ENCODE measurements at places on chromosomes 5 and 9.

GRCh38 chr9:94142353-94142752, 58.1 kb downstream of the PTPDC1 start:
- no peak for DNase-seq

DNA sequence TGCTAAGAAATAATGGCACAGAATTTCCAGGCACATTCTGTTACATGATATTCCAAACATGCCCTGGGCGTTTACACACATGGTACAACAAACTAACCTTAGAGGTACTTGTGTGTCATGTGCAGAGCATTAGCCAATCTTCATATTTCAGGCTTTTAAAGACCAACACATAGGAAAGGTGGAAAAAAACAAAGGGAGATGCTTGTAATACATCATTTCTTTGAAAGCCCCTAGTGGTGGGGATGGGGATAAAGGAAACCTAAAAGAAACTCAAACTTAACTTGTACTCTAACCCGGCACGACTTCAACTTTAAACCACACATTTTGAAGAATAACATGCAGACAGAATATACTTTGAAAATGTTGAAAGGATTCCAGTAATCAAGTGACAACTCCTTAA, 133.6 kb downstream of the PTPRD start:
- DNase-seq = no peak

DNA sequence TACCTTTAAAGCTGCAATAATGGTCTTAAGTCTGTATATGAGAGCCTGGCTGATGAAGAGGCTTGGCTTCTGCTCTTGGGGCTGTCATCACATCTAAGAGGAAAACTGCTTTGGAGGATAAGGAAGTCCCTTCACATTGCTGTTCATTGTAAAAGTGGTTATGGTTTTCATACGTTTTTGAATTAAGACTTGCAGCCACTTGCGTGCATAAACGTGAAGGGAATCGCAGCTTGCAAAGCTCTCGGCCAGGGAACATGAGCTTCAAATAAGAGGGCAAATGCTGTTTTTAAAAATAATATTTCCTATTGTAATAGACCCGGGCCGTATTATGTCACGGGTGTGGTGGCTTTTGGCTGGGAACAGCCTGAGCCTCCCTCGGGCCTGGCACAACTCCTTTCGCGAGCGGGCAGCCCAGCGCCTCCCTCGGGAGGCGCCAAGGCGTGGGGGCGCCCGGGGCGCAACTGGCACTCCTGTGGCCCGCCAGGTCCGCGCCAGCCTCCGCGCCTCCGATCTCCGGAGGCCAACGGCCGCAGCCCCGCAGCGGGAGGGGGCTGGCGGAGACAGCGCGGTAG, 538 bp upstream of the ARHGEF28 start:
- DNase-seq = no peak

GRCh38 chr5:2135354-2135753, 252.6 kb upstream of the IRX4 start:
- no peak for DNase-seq

DNA sequence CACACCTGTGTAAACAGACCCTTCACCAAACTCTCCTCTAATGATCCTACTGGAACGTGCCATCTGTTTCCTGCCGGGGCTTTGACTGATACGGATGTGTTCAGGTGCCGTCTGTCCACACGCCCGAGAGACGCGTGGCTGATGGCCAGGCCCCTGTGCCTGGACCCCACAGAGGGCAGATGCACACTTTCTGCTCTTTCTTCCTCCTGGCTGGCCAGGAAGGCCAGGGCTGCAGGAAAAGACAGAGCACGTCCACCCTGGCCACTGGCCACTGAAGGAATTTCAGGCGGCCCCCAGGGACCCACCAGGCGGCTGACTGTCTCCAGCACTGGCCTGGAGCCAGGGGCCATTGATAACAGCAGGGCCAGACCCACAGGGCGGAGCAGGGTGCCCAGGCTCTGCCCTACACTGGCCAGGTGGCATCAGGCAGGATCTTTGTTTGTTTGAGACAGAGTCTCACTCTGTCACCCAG, 3.6 kb upstream of the ENG start:
- no peak for DNase-seq

GRCh38 chr5:134857401-134857800, 11.6 kb downstream of the C5orf24 start:
- DNase-seq = no peak

GRCh38 chr5:127322403-127322802, 31.8 kb downstream of the MEGF10 start:
- no peak for DNase-seq

DNA sequence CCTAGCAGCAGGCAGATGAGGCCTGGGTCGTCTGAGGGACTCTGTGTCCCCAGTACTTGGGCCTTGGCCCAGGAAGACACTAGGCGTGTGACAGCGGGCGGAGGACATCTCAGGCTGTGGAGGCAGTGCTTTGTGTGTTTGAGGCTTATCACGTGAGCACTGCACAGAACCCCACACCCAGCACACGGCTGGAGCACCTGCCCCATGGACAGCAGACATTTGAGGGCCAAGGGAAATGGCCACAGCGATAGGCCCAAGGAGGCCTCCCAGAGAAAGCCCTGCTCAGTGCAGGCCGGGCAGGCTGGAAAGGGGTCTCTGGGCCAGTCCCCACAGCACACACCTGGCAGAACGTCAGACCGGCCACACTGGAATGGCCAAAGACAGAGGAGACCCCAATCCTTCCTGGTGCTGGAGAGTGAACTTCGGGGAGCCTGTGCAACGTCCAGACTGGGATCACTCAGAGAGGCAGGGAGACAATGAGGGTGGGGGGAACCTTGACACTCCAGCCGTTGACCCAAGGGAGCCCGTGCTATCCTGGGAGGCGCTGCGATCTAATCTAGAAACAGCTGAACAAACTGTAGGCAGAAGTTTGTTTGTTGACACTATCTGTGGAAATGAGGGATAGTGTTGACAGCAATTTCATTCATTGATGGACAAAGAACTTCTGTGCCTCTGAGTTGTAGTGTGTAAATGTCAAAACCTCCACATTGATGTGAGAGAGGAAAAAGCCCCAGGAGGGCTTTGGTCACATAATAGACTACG, 19.6 kb upstream of the FLT4 start:
- DNase-seq = no peak

GRCh38 chr9:35844628-35845270, 15.7 kb downstream of the TMEM8B start:
- DNase-seq = peak; percentile 22

DNA sequence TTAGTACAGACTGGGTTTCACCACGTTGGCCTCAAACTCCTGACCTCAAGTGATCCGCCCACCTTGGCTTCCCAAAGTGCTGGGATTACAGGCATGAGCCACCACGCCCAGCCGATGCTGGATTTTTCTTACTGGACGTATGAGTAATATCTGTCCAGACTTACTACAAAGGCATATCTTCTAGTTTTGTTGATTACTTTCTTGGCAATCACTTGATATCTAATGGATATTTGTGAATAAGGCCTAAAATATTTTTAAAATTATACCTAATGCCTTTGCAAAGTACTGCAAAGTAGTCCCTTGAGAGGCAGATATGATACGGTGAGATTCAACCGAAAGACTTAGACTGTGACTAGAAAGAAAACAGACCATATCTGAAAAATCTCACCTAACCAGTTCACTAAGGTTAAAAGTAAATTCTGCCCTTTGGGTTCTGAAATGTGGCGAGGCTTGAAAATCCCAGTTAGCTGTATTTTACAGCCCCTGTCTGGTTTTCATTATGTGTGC, 152.1 kb downstream of the GNAQ start:
- no peak for DNase-seq

- no peak for DNase-seq
These were observed 422.6 kb downstream of the BRINP1 start for GRCh38 chr9:118946669-118947068.

GRCh38 chr9:134993416-134993815, 75.7 kb upstream of the FCN1 start:
- DNase-seq = no peak

DNA sequence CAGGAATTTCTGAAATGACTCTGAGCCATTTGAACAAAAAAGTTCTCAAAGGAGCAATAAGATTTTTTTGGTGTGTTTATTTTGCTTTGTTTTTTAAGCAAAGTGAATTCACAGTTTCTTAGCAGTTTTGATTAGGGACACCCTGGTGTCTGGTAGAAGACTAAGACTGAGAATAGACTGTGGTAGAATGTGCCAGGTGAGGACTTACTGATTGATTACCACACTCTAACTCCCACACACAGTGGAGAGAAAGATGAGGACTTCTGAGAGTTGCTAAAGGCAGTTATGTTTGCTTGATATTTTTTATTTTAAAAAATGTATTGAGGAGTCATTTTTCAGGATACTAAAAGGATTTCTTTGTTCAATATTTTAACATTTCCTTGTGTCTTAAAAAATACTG, 175.1 kb downstream of the CD180 start:
- DNase-seq = no peak
